ENCODE measurements at places on chromosomes 7 and 10.

DNA sequence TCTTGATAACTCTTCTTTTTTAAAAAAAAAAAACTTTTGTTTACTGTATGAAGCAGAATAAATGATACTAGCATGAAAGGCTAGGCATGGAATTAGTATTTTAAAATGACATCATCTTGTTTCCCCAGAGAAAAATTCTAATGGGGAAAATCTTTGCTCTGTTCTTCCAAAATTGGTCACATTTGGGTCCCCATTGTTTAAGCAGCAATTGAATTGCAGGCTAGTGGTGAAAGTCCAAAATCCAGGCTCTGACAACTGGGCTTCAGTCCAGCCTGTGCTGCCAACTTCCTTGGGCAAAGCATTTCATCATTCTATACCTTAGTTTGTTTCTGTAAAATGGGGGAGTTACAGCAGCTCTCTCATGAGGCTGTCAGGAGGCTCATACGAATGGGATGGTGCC, 726.4 kb downstream of the KCNMA1 start:
- no peak for DNase-seq

- no peak for DNase-seq
Observed at GRCh38 chr7:51732951-51733350, 416.3 kb upstream of the COBL start.

DNA sequence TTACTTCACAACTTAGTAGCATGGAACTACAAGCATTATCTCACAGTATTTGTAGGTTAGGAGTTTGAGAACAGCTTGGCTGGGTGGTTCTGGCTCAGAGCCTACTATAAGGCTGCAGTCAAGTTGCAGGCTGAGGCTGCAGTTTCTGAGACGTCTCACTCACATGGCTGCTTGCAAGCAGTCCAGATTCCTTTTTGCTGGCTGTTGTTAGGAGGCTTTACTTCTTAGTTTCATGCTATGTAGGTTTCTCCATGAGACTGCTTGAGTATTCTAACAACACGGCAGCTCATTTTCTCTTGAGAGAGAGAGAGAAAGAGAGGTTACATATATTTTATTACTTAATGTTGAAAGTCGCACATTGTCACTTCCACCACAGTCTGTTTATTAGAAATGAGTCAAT, 1073.9 kb downstream of the NXPH1 start:
- no peak for DNase-seq

- DNase-seq, result peak; percentile 45
Observed at GRCh38 chr10:95730233-95730632, 25.7 kb upstream of the ENTPD1 start.

DNA sequence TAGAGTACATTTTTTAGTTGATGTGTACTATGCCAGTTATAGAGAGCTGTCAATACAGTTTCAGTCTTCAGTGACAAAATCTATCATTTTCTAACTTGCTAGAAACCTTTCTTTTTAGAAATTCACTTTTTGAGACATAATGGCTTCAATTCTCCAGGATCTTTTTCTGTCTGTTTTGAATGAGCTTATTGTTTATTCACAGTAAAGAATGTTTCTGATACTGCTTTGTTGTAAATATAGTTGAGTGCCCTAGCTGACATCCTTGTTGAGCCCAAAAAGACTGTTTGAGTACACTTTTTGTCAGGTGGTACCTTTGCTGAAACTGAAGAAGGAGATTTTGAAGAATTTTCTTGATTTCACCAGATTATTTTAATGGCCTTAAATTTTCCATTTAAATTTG, 139.9 kb downstream of the PPP1R9A start:
- no peak for DNase-seq
